HT-29 (cell line): ENCODE measurements at places on chromosomes 12 and 14.

- no peak for DNase-seq
Observed at GRCh38 chr12:47751561-47751960, 7.1 kb downstream of the RAPGEF3 start.

- DNase-seq: no peak
Observed at GRCh38 chr12:99450036-99450630, 197.4 kb upstream of the GARIN6 start.

GRCh38 chr12:114003286-114003685 lies 37.2 kb upstream of the RBM19 start:
- no peak for DNase-seq

DNA sequence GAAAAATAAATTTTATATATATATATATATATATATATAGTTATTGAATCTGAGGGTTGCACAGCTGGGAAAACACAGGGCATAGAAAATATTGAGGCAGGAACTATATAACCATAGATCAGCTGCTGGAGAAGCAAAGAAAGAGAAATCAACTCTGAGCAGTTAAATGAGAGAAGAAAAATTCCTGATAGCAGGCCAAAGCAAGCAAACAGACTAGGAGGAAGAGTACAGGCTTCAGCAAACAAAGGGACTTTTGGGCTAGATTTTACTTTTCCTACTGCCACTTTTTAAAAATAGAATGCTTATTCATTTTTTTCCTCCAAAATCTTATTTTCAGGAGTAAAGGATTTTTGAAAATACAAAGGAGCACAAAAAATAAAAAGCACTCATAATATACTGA lies 216.0 kb upstream of the PRKD1 start:
- DNase-seq: no peak

DNA sequence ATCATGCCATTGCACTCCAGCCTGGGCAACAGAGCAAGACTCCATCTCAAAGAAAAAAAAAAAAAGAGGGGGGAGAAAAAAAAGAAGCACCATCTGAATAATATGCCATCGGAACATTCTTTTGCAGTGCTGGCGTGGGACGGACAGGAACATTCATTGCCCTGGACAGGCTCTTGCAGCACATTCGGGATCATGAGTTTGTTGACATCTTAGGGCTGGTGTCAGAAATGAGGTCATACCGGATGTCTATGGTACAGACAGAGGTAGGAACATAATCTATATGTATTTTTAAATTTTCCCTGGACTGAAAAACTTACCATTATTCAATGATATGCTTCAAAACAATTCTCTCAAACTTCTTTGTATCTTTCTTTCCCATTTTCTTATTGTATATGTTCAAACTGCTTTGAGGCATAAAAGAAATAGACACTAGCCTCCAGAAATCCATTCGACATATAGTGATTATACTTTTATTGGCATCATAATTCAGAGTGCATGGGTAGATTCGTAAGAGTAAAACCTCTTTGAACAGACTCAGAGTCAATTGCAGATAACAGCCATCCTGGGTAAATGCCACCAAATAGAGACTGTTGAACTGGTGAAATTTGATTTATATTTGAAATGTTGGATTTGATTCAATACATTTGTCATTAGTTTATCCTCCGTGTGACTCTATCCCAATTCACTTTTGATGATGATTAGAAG lies 199.7 kb downstream of the EPS8 start:
- DNase-seq: no peak

GRCh38 chr14:59475709-59476108 lies 8.5 kb downstream of the L3HYPDH start:
- DNase-seq: no peak

DNA sequence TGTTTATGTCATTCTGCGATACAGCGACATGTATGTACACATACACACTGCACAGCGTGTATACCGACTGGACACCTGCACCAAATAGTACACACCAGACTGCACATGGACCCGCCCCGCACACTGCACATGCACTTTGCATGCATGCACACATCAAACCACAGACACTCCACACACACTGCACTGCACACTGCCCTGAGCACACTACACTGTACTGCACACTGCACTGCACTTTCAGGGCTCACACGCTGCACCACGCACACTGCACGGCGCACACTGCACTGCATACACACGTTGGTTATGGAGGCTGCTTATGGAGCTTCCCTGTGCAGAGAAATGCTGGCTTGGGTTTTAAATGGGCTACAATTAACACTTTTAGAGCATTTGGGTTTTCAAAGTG lies 1.6 kb downstream of the PAPLN start:
- no peak for DNase-seq

GRCh38 chr14:68040633-68041369 lies 221.2 kb downstream of the RAD51B start:
- DNase-seq: no peak

DNA sequence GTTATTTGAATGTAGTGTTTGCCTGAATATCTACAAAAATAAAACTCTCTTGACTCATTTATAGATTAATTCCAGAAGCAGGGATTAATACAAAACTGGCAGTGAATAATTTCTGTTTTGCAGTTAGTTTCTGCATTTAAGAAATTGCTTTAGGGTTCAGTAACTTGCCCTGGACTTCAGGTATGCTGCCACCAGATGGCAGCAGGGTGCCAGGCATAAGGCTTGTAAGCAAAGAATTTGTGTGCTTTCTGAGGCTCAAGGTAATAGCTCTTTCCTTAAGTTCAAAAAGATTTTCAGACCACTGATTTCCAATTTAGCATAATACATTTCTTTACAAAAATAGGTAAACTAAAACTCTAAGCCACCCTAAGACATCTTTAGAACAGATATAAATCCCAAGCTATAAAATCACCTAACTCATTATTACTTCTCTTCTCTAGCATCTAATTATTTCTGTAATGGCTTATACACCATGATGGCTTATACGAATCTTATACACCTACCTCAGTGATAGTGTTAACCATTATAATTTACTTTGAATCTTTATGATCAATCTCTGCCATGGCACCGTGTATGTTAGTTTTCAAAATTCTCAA lies 398.3 kb downstream of the APAF1 start:
- peak; percentile 73 for DNase-seq

DNA sequence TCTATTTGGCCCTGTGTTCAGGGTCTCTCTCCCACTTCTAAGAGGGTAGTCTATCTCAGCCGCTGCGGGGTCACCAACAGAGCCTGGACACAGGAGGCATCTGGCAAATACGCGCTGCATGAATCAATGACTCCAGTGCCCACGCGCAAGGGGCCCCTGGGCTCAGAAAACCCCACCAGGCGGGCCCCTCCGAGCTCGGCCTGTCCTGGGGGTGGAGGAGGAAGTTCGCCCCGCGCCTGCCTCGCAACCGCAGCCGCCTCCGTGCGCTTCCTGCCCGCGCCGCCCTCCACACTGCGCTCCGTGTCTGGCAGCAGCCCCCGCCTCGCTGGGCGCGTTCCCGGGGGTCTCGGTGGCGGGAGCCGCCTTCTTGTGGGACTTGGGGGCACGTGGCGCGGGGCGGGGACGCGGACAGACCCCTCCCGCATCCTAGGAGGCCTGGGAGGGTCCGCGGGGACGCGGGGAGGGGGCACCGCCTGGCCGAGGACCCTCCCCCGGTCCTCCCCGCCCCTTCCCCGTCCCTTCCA lies 811 bp upstream of the FBRSL1 start:
- DNase-seq: no peak

DNA sequence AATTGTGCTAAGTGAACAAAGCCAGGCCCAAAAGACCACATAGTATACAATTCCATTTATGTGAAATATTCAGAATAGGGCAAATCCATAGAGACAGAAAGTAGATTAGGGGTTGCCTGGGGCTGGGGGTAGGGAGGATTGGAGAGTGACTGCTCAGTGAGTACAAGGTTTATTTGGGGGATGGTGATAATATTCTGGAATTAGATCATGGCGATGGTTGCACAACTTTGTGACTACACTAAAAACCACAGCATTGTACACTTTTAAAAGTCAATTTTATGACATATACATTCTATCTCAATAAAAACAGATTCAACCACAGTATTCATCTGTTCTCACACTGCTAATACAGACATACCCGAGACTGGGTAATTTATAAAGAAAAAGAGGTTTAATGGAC lies 68.7 kb upstream of the MAP1LC3B2 start:
- DNase-seq: no peak

DNA sequence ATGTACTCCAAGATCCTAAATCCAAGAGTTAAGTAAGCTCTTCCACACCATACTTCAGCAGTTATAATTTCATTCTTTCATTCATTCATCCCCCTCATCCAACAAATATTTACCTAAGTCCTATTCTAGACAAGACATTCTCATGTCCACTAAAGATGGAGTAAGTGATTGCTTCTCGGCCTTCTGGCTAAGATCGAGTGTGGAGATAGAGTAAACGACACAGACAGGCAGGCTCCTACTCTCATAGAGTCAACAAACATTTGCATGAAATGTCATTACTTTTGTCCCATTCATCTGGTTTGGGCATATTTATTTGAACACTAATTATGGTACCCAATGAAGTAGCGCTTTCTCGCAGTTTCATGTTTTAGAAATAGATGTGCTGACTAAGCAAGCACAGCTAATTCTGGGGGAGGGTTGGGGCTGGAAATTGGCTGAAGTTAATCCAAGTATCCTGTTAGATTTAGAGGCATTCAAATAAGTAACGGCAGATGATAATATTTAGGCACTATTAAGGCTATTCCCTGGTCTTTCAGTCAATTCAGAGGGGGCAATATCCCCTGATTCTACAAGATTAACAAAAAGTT lies 176.5 kb downstream of the CEP128 start:
- no peak for DNase-seq

- DNase-seq: no peak
Observed at GRCh38 chr14:45253754-45254310, 830 bp upstream of the MIS18BP1 start.

- DNase-seq: no peak
Observed at GRCh38 chr12:49456131-49456679, 82.6 kb upstream of the KCNH3 start.

DNA sequence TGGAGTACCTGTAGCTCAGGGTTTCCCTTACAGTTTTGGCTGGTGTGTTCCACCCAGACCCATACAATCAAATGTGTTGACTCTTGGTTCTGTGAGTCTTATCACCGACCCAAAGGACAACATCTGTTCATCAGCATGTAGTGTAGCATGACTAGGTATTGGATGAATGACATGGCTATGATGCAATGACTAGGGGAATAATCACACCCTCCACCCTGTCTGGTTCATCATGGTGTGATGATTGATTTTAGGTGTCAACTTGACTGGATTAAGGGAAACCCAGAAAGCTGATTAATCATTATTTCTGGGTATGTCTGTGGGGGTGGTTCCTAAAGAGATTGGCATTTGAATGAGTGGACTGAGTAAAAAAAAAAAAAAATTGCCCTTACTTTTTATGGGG lies 311.3 kb downstream of the DPF3 start:
- DNase-seq: no peak

DNA sequence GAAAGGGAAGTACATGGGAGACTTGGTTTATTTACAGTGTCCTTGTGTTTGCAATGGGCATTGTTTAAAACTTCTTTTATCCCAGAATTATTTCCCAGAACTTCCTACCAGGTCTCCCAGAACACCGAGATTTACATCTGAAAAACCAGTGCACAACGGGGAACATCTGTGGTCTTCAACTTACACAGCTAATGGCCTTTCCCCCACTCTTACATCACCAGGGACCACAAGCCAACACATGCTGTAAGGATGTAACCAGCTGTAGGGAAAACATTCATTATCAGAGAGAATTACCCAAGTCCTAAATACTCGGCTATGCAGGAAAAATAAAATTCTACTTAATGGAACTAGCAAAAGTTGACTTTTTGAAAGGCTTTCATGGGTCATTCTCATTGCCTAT lies 267.6 kb downstream of the DUSP6 start:
- no peak for DNase-seq

DNA sequence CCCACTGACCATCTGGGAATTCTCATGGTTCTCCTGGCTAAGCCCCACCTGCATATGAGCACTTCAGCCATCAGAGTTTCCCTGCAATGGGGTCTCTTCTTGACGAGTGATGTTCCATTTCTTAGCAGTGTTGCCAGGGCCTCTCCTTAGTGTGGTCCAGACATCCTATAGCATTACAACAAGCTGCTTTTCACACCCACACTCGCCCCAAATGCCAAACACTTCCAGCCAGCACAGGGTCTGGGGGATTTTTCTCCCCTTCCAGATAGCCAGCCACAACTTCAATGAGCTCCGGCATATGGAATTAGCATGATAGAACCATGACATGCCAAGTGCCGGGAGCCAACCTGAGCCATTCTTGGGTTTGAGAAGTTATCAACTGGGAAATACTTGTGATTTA lies 267.4 kb downstream of the ZFP36L1 start:
- DNase-seq: no peak

- DNase-seq: no peak
Observed at GRCh38 chr14:33369972-33370371, 431.3 kb downstream of the NPAS3 start.

- no peak for DNase-seq
Observed at GRCh38 chr12:73240110-73240509, 967.9 kb downstream of the TRHDE start.

- DNase-seq: no peak
Observed at GRCh38 chr12:65525491-65526141, 247.1 kb downstream of the MSRB3 start.

- DNase-seq: peak; percentile 90
Observed at GRCh38 chr12:89962648-89963047, 254.0 kb upstream of the ATP2B1 start.

GRCh38 chr14:87847216-87847755 lies 145.7 kb downstream of the GALC start:
- no peak for DNase-seq

DNA sequence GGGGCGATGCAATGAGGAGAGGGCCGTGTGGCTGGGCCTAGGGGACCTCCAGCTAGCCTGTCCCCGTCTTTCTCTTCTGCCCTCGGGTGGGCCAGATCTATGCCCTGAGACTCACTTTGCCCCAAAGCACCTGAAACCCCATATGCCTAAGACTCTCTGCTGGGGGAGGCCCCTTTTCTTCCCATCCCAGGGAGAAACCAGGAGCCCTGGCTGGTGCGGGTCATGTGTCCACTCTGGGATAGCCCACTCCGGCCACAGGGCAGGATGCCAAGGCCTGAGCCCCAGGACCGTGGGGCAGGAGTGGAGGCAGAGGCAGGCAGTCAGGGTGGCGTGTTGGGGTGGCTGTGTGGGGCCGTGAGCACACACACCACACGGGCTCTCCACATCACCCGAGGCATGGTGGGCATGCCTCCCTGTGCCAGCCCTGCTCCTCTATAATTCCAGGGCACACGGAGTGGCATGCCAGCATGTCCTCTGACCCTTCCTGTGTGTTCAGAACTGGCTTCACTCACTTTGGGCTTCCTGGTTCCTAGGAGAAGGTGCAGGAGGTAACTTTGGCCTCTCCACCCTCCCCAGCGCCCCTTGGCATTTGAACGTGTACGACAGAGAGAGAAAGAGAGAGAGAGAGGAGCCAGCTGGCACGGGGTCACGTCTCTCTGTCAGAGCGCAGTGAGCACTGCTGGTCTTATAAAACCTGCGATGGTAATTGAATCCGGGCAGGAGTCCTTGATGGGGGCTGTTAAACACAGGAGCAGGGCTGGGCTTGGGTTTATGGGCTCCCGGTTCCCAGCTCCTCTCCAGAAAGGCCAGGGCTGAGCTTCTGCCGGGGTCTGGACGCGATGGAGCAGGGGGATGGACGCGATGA lies 144.2 kb downstream of the KIF26A start:
- DNase-seq: no peak

GRCh38 chr12:104535369-104535768 lies 78.6 kb downstream of the CHST11 start:
- no peak for DNase-seq
